ENCODE measurements at places on chromosomes 2 and 18.
A peak's percentile ranks its signal among the peaks of the same experiment; 100 is the strongest.

GRCh38 chr2:52765735-52766134, 1001.9 kb upstream of the CHAC2 start:
- no peak for DNase-seq

DNA sequence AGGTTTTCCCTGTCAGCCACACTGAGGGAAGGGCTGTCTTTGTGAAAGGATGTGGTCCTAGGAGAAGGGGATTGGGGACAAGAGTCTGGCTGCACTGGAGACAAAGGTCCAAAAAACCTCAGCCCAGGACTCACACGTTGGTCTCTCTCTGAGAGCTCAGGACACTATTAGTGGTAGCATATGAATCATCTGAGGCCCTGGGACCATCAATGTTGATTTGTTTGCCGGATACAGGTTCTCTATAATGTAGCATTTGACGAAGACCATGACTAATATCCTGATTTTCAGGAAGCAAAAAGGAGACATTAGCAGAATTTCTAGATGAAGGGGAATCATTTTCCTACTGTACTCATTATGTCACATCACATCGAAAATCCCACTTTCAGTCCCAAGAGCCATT, 22.2 kb upstream of the DNAH6 start:
- DNase-seq = no peak

DNA sequence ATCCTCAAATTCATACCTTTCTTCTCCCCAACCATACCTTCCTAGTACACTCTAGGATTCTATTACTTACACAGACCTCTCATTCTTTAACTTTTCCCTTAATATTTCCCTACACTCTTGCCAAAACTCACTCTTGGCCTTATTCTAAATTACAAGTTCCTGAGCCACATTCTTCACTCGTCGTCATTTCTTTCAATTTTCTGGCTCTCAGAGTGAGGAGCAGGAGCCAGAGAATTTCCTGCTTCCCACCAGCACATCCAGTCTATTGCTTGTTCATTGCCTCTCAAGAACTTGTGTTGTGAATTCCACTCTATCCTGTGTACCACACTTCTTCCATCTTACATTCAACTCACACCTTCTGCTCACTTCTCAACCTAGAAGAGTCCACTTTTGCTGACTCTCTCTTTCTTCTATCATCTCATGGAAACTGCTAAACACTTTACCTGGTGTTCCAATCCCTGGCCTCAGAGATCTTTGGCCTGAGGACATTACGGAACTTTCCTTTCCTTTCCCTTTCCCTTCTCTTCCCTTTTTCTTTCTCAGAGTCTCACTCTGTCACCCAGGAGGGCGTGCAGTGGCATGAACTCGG, 171.6 kb downstream of the PLCL1 start:
- no peak for DNase-seq

DNA sequence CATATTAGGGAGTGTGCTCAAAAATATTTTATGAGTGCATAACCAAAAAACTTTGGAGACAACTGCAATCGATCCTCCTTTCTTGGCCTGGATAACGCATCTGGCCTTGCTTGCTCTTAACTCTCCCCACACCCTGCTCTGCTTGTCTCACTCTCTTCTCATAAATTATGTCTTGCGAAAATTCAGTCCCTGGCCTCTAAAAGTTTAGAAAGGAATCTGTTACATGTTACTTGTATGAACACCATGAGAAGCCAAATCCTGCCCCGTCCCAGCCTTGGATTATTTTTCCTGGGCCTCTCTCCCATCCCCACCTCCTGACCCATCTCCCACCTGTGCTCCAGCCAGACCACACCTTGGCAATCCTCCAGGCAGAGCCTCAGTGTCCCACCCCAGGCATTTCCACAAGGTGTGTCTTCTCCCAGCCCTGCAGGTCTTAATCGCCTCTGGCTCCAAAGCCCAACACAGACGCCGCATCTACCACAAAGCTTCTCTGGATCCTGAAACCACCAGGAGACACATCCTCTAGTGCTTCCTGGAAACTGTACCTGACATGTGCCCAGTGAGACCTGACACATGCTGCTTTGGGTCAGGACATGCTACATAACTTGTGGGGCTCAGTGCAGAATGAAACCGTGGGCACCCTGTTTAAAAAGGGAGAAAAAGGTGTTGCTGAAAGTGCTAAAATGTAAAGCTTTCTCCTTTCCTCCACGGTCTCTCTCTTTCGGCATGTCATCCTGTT, 99.6 kb upstream of the ST3GAL5 start:
- no peak for DNase-seq

- peak; percentile 29 for DNase-seq
Observed at GRCh38 chr2:179861416-179862067, at the start of gene ZNF385B. Gene ZNF385B, minus strand, starts transcription at chr2:179861612.

GRCh38 chr2:134253117-134253704, 661 bp upstream of the MGAT5 start:
- DNase-seq = no peak

DNA sequence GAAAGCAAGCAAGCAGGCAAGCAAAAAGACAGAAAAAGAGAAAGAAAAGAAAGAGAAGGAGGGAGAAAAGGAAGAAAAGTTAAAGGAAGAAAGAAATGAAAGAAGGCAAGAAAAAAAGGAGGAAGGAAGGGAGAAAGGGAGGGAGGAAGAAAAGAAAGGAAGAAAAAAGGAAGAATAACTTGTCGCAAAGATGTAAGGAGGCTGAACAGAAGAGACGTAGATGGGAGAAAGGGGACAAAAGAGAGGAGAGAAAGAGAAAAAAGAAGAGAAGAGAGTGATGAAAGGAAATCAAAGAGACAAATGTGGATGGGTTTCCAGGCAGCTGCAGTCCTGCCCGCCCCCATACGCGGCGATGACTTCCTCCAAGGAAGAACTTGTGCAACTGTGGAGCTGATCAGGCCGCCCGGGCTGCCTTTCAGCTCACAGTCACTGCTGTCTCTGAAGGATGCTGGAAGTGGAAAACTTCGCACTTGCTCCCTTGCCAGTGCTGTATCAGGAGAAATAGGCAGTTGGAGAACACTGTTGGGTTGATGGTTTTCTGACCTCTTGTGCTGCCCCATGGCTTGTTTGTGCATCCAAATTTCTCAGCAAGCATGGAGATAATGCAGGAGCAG, 52.9 kb downstream of the TRIB2 start:
- DNase-seq = no peak
